Stimulated activated CD4-positive, alpha-beta T cell treated with anti-CD3 and anti-CD28 coated beads, TNF-alpha, amount 100 ng/mL, for 1 hour (primary cell): ENCODE measurements at places on chromosomes 3 and 15.

GRCh38 chr3:139117883-139118760, 73.4 kb upstream of the PRR23C start:
- DNase-seq: no peak

GRCh38 chr3:174462916-174463315, 396.2 kb upstream of the NAALADL2 start:
- DNase-seq: no peak

DNA sequence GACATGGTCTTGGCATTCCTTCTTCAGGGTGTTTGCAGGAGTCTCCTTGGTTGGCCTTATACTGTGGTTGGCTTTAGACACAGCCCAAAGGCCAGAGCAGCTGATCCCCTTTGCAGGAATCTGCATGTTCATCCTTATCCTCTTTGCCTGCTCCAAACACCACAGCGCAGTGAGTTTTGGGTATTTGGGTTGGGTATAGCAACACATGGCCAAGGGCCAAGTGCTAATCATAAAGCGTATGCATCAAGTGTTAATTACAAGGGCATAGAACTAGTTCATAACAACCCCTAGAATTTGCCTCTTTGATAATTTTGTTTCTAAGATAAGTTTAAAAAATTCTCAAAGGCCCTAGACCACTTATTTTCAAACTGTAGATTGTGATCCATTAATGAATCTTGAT, 11.8 kb downstream of the SLC28A2 start:
- no peak for DNase-seq

DNA sequence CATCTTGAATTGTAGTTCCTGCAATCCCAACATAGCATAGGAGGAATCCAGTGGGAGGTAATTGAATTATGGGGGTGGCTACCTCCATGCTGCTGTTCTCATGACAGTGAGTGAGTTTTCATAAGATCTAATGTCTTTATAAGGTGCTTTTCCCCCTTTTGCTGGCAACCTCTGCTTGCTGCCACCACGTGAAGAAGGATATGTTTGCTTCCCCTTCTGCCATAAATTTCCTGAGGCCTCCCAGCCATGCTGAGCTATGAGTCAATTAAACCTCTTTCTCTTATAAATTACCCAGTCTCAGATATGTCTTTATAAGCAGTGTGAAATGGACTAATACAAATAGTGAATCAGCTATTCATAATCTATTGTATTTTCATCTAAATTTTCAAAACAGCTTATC, 537.3 kb downstream of the EPHA3 start:
- DNase-seq: no peak

DNA sequence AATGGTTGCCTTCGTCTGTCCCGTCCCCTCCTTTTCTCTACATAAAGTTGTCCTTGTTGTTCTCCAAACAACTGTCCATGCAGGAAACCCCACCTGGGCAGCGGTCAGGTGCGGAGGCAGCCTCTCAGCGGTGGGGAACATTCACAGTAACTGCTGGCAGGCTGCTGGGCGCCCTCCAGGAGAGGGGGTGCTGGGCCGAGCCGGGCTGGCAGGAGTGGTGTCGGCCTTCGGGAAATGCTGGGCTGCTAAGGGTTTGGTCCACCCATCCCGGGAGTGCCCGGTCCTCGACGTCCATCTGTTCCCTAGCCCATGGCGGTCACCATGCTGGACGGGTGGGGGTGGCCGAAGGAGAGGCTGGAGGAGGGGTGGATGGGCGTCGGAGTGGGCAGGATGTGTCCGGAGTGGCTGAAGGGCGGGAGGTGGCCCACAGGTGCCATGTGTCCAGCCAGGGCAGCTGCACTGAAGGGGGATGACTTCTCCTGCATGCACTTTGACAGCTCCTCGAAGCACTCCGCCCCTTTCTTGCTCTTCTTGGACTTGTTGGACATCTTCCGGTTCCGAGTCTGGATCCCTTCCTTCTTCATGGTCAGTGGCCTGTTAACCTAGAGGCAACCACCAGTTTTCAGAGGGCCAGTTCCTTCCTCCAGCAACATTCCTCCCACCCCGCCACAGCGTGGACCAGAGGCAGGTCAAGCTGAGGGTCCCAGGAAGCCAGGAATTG, 12.1 kb downstream of the GATA2 start:
- no peak for DNase-seq

DNA sequence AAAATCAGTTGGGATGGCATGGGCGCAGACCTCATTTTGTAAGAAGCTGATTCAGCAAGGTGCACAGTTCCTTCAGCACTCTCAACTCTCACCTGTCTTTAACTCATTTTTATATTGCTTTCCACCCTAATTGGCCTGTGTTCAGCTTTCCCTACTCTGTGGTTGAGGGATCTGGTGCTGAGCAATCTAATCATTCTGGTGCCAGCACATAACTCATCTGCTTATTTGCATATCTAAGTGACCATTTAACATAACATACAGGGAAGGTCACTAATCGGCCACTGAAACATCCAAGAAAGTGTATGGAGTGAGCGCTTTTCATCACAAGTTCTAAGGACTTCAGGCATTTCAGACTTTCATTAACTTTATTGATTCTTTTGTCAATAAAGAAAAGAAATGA, 303.4 kb upstream of the ROPN1 start:
- DNase-seq: no peak

GRCh38 chr15:60000824-60001609, 3.1 kb upstream of the FOXB1 start:
- DNase-seq: no peak
